Fibroblast of the aortic adventitia (primary cell): ENCODE measurements at places on chromosomes 6 and 20.
A peak's percentile ranks its signal among the peaks of the same experiment; 100 is the strongest.

DNA sequence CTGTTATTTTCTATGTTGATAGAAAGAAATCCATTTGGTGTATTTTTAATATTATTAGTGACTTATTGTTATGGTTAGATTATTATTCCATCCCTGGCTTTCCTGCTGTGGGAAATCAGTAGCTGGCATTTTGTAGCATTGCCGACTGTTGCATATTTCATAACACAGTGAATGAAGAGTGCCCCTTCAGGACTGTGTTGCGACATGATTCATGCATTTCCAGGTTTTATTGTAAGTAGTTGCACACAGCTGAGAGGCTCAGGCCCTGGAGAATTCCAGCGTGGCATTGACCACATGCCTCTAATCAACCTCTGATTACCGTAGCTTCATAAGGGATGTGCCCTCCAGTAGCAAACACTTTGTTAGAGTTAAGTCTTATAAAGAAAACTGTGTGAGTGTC is 263.9 kb downstream of the FARS2 start:
- peak; percentile 60 for DNase-seq

DNA sequence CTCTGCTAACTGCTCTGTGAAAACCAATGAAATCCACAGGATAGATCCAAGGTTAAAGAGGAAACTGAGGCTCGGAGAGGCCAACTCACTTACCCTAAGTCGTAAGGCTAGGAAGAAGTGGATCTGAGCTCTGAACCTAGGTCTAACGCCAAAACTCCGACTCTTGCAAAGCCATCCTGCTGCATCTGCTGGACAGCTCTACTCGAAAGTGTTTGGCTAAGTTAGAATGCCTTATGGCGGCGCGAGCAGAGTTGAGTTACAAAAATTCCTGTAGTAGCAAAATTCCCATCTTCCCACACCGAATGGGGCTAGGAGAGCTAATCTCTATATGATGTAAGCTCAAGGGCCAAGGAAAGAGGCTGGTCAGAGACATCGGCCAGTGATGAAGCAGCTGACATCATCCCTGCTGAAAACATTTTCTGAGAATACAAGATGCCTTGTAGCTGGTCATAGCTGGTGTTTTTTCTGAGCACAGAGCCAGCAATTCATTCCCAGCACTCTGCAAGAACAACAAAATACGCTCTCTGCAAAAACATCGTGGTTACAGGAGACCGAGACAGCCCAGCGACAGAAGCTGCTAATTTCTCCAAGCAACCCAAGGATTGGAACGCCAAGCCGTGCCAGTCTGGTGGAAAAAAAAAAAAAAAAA is 1.8 kb downstream of the SPATA2 start:
- DNase-seq = peak; percentile 31

DNA sequence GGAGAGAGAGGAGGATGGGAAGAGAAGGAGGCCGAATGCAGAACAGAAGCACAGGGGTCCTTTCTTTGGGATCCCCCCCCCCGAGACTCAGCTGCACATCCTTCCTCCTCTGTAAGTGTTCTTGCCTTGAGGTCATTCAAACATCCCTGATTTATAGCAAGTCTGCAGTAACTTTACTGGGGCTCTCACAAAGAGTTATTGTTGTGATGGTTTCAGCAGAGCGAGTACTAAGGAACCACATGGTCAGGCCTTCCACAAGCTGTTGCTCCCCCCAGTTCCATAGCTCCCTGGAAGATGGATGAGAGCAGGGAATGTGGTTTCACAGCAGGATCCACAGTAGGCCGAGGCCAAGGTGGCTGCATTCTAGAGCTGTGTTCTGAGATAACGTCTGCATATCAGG is 351.4 kb upstream of the CDH4 start:
- DNase-seq = no peak

- DNase-seq = no peak
These were observed 9.7 kb upstream of the QKI start for GRCh38 chr6:163404825-163405265.

DNA sequence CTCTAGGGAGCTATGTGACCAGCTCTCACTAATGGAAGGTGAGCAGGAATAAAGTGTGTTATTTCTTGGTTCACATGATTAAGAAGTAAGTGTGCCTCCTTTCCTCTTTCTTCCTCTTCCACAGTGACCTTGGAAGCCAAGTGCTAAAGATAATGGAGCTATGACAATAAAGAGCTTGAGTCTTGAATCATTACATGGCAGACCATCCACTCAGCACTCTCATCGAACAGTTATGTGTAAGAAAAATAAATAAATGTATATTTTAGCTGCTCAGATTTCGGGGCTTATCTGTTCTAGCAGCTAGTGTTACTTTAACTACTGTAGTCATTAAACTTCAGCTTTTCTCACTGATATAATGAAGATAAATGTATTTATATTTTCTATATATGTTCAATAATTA is 72.9 kb downstream of the HDGFL1 start:
- DNase-seq = no peak

DNA sequence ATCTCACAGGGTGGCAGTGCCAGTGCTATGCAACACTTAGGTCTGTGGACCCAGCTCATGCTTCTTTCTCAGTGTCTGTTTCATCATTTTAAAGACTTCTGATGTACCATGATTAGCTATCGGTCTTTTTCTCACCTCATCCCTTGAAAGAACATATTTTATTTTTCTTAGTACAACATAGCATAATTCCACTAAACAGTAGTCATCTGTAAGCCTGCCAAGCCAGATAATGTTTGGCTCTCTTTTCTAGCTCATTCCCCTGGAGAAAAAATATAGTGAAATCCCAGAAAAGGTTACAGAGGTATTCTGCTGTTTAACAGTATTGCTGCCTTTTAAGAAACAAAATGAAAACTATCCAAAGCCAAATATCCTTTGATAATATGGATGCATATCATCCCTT is 177.0 kb upstream of the MMS22L start:
- DNase-seq = no peak

GRCh38 chr6:167555836-167556235 is 230.9 kb downstream of the TTLL2 start:
- DNase-seq = no peak

- DNase-seq = no peak
These were observed 26.4 kb downstream of the COL20A1 start for GRCh38 chr20:63319164-63320040.

GRCh38 chr6:43016943-43017334 is 2.9 kb downstream of the KLHDC3 start:
- no peak for DNase-seq

DNA sequence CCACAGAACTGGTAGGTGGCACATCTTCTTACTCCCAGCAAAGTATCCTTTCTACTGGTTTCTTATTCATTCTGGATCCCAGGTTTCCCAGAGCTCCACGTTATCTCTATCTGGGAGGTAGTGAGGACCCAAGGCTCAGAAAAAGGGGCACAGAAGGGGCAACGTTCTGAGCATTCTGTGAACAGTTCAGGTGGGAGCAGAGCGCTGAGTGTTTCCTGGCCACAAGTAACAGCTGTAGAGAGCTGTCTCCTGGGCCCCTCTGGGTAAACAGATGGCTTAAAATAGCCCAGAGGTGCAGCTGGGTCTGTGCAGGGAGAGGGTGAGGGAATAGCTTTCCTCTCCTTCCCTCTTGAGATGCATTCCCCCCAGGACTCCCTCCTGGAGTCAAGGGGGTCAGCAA is 2.1 kb downstream of the APOBEC2 start:
- DNase-seq = no peak

DNA sequence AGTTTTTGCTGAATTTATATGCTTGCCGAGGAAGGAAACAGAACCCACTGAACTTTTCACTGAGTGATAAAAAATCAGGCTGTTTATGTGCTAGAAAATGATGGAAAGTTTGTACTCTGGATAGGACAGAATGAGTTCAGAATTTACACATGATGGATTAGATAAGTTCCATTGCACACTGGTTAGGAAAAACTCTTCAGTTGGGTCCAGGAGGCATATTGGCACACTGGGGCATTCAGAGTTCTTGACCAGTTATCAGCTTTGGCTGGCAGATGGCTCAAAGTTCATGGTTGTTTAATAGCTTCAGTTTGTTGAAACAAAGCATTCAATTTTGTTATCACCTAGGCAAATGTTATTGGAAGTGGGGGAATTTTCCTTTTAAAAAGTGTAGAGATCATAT is 613.3 kb upstream of the SYNCRIP start:
- DNase-seq = no peak

GRCh38 chr20:535958-536357 is 7.6 kb downstream of the CSNK2A1 start:
- no peak for DNase-seq

DNA sequence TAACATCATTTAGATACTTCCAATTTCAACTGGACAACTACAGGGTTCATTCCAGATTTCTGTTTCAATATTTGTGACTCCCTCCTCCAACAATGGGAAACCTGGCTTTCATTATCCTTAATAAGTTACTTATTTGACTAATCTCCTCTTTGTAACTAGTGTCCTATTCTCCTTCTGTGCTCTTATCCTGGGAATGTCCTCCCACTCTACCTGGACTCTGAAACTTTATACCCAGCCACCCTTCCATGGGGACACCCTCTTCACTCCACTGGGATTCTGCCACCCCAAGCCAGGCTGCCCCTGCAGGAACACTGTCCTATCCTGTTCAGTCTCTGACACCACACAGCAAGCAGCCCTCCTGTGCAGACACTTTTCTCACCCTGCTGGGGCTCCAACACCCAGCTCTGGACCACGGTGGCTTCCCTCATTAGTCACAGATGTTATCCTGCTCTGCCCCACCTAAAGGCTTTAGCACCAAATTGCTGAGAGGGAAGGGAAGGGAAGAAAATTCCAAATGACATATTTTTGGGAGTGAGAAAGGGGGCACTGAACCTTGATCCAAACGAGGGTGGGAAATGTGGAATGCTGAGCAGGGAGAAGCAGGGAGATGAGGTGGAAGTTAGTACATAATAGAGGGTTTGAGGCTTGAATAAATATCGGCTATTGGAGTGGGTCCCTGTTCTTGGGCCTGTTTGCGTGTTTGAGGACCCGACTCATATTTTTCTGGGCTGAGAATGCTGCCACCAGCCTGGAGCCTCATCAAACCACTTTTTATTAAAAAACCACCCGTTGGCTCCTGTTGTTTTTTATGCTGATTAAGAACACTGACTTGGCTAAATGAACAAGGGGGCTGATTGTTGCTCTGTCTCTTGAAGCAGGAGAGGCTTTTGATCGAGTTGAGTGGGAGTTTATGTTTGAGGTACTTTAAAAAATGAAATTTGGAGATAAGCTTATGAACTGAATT is 54.0 kb upstream of the AKIRIN2 start:
- peak; percentile 65 for DNase-seq

- DNase-seq = peak; percentile 79
These were observed 47.7 kb downstream of the BANF2 start for GRCh38 chr20:17747431-17747846.
